Fibroblast of lung (primary cell): ENCODE measurements at places on chromosomes 6 and 20. TPM values are rescaled to one million over a fixed set of nuclear protein-coding genes. Genes with fewer than 3 reads are reported as not detected.

GJA10 gene
- not detected in 2 replicates for total RNA-seq

DNA sequence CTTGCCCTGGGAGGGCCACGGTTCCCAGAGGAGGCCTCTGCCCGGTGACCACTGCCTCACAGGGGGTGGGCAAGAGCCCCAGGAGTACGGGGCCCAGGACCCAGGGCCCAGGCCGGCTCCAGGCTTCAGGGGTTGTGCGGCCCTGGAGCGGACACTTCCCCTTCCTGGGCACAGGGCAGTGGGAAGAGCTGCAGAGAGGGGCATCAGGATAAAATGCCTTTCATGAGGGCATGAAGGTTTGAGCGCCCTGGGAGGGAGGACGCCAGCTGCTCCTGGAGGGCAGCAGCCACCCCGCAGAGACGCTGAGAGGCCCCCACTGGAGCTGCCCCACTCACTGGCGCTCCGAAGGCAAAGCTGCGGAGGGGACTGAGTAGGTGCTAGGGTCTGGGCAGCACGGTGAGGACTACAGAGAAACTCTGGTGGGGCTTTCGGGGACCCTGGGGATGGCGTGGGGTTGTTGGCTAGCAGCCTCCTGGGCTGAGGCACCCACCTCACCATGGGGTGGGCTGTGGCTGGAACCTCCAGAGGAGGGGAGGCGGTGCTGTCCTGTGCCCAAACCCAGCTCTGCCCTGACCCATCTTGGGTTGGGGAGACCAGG, 10.4 kb downstream of the LAMA5 start:
- DNase-seq, result no peak

DNA sequence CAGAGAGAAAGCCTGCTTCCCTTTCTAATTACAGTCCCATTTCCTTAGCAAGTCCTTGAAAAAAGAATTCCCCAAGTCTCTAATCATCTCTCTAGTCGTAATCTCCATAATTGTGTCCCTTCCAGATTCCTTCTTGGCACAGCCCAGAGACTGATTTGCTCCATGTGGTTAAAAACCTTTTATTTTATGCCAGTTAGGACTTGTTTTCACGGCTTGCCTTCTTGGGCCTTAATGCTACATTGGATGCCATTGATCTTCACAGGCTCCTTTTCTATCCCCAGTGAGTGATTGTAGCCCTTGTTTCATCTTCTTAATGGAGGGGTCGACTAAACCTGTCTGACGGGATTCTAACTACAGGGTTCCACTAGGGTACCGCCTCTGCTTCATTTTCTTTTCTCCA, 650.6 kb upstream of the ARID1B start:
- no peak for DNase-seq

DNA sequence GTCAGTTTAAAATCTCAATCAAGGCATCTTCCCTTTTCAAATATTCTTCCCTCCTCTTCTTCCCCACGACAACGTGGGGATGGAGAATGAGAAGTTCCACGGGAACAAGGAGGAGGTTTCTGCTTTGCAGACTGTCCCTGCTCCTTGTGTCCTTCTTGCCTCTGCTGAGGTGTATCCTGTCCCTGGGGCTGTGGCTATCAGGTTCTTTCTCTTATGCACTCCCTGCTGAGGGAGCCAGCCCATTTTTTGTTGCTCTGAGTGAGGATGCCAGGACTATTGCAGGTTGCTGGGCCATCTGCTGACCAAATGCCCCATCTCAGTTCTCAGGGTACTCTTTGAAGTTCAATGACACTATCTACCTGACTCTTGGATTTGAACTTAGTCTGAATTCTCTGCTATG, 533.6 kb downstream of the RNF144B start:
- no peak for DNase-seq

DNA sequence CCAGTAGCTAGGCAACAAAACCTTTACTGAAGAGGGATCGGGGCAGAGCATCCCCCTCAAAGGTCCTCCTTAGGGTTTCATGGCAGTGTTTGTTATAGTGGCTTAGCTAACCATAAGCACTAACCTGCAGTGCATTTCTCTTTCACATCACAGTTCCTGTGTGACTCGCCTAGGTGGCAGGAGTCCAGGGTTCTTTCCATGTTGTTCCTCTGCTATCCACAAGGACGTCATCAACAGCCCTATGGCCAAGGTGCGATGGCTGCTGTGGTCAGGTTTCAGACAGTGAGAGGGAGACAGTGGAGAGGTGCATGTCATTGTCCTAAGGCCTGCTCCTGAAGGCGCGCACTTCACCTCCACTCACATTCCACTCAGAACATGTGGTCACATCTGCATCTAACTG, 38.8 kb upstream of the FOXA2 start:
- no peak for DNase-seq

MRS2 gene
- 12.6 and 13.1 TPM in 2 replicates for total RNA-seq

OR2B2 gene
- total RNA-seq, result not detected in 2 replicates

DNA sequence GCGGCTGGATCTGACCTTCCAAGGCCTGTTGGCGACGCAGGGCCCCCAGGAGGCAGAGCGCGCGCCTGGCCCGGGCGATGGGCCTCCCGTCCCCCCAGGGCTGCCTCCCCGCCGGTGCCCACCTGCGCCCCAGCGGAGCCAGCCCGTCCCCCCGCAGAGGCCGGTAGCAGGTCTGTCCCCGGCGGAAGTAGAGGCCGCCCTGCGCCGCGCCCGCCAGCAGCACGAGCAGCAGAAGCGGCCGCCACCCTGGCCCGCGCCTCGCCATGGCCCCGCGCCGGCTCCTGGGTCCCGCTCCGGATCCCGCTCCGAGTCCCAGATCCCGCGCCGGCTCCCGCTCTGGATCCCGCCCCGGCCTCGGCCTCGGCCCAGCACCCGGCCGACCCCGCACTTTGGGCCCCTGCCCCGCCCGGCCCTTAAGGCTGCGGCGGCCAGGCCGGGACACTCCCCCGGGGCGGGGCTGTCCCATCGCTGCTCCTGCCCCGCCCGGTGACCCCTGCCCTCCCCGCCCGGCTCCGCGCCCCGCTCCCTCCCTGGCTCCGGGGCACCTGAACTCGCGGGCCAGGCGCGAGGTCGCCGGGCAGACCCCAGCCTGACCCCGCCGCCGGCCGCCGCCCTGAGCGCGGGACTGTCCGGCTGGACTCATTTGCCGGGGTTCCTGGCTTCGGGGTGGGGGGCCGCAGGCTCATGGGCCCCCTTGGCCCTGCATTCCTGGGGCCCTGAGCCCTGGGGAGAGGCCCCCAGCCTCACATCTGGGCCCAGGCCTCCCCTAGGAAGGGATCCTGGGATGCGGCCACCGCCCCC, at the start of gene CTSZ:
Gene CTSZ (minus strand): TSS at position 391 of the 801 bp plus-strand sequence. CDS start 126 bp downstream, at position 265.
- peak; percentile 25 for DNase-seq

DNA sequence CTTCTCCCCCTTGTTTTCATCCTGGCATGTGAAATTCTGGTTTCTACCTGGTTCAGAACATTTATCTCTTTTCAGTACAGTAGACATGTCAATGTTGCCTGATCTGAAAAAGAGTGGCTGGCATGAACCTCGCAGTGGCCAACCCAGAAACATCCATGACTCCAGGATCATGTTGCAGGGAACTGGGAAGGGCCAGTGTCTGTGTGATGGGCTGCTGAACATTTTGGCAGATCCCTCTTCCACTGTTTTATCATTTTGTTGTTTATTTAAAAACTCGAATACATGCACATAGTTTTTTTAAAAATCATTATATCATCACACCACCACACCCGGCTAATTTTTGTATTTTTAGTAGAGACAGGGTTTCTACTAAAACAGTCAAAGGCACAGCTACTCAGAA, 19.0 kb downstream of the WFDC3 start:
- DNase-seq, result peak; percentile 12

GRCh38 chr6:3176562-3177355, 19.4 kb upstream of the TUBB2A start:
- DNase-seq, result peak; percentile 94

DNA sequence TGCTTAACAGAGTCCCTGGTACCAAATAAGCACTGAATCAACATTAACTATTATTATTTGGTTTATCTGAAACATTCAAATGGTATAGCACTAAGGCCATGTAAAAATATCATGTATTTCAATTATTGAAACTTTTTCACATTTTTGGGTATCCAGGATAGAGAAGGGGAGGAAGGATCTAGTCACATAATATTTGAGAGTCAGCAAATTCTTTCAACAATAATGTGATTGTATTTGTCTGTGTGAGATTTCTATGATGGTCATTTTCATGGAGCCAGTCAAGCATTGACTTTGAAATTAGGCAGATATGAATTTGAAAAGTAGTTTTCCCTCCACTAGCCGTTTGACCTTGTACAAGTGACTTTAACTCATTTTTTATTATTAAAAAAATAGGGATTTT, 67.9 kb downstream of the LAMA2 start:
- no peak for DNase-seq

- peak; percentile 69 for DNase-seq
Measured at GRCh38 chr6:112562301-112563231, 215.4 kb downstream of the RFPL4B start.

- no peak for DNase-seq
Measured at GRCh38 chr6:71887006-71887743, 825 bp downstream of the RIMS1 start.

KCNK5 gene
- total RNA-seq, result under 0.01 and 0.26 TPM in 2 replicates

- no peak for DNase-seq
Measured at GRCh38 chr6:89302195-89302770, 12.8 kb downstream of the GABRR2 start.

RNF182 gene
- total RNA-seq, result 2.5 and 2.6 TPM in 2 replicates

GRCh38 chr6:146027586-146028251, 1.1 kb upstream of the GRM1 start:
- no peak for DNase-seq

DNA sequence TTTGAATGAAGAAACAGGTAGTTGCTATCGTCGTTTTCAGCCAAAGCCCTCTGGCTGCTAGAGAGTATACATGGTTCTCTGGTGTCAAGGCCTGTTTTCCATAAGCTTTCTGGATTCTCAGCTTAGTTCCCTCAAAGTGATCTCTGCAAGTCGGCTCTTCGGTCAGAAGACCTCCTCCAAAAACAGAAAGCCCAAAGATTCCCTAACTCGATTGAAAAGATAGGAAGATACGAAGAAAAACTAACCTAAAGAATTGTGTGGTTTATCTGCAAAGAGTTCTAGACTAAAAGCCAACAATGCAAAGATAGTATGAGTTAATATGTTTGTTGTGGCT, 545 bp upstream of the ASCC3 start:
- peak; percentile 37 for DNase-seq

DNA sequence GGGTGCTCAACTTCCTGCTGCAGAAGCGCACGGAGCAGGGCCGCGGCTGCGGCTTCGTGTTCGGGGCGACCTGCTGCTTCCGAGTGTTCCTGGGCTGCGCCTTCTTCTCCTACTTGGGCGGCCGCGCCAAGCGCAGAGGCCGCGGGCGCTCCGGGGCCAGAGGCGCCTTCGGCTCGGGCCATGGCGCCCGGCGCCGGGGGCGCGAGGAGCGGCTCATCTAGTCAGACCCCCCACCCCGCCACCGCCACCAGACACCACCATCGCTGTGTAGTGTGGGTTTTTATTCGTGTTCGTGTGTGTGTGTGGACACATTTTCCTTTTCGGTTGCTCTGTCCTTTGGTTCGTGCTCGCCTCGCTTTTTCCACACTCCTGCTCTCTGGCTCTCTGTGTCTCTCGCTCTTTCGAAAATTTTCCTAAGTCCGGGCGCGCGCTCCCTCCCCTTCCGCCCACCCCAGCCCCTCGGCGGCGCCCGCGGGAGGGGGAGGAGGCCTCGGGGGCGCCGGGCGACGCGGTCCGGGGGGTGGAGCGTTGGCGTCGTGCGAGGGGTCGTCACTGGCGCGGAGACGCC, 38.1 kb downstream of the GNAS start:
- peak; percentile 83 for DNase-seq

GRCh38 chr6:82176616-82177015, 70.9 kb downstream of the IBTK start:
- no peak for DNase-seq

DNA sequence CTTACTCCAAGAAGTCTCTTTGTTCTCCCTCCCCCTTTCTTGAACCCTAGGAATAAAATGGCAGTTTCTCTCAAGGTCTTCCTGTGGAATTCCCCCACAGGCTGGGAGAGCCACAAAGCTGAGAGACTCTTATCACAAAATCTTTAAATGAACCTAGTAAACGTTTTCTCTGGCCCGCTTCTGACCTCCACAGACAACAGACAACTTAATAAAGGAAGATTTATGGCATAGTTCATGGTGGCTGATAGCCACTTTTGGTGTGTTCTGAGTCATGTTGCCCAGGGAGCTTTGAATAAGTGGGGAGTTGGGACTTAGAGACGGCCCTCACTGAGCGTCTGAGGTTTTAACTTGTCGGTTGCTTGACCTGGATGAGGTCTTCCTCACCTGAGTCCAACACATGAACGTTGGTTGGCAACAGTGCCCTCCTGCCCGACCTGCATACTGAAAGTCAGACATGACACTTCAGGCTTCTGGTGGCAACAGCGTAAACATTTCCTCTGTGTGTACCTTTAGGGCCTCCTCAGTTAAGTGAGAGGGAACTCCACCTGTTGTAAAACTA, 124.1 kb downstream of the FOXO3 start:
- peak; percentile 87 for DNase-seq

DNA sequence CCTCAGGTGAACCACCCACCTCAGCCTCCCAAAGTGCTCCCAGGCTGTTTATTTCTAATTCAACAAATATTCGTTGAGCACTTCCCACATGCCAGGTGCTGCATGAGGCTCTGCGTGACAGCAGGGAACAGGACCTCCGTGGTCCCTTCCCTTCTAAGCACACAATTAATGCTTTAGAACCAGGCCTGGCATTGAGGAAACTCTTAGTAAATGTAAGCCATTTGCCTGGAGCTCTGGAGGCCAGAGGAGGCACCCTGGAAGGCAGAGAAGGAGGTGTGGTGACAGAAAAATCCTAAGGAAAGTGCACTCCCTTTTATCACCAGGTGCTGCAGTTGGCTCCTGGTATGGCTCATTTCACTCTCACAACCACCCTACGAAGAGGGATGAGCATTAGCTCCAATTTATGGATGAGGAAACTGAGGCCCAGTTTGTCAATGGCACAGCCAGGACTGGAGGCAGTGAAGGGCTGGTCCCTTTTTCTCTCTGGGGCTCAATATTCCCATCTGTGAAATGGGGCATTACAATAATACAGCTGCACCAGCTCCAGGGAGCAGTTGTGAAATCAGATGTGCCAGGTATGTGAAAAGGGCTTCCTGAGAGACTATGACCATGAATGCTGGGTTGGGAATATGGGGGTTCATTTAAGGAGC, 8.1 kb upstream of the ID1 start:
- no peak for DNase-seq

DOK5 gene
- total RNA-seq, result 16.9 and 19.2 TPM in 2 replicates

DNA sequence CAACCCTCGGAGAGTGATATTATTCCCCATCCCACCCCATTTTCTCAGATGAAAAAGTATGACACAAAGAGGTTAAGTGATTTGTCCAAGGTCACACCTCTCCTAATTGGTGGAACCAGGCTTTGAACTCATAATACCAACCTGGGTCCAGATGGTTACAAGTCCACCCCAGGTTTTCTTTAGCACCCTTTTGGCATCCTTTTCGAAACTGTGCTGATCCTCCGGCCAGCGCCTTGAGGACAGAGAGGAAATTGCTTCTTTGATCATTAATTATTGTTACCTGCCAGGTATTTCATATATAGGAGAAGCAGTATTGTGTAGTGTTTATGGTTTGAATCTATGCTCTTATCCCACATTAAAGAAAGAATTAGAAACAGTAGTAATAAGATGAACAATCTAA, 29.3 kb upstream of the PDYN start:
- DNase-seq, result peak; percentile 4

DNA sequence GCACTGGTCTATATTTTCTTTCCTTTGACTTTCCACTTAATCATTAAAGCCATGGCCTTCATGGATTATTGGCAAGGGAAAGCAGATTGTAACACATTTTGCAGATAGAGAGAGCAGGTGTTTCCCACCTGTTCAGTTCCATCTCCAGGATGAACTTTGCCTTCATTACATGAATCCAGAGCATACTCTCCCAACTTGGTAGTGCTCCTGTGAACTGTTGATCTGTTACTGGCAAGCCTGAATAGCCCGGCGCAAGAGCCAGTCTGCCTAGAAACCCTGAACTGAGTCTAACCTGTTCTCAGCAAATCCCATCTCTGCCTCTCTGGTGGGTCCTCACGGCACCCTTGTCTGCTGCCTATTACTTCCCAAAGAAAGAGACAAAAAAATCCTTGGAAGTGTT, 210.3 kb downstream of the PLCB1 start:
- no peak for DNase-seq
